ENCODE measurements at places on chromosomes 4 and X.

DNA sequence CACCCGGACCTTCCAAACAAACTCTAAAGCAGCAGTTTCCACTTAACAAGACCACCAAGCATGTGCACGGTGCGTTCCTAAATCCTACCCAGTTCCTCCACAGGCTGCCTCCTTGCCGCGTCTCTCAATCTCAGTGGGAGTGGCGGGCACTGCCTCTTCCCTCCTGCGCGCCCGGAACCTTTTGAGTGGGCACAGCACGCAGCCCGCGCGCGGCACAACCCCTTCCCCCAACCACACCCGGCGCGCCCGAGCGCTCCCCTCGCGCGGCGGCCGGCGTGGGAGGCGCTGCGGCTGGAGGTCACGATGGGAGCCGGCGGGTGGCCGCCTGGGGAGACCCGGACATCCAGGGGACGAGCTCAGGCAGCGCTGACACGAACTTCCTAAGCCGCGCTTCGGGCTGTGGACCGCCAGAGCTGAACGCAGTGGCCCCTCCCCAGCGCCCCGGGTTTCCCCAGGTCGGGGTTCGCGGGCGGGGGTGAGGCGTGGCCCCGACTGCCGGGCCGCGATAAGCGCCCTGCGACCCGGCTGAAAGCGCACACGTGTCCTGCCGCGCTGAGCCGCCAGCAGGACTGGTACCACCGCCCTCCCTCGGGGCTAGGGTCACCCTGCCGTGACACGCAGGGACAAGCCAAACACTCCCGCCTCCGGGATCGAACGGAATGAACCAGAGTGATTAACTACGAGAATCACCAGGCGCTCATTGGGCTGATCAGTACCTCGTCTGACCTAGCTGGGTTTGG is at the start of gene ABCG2:
ABCG2 (minus strand) TSS at position 151 of the 740 bp plus-strand sequence. CDS start 18,644 bp downstream, outside the sequence.
- no peak for DNase-seq

DNA sequence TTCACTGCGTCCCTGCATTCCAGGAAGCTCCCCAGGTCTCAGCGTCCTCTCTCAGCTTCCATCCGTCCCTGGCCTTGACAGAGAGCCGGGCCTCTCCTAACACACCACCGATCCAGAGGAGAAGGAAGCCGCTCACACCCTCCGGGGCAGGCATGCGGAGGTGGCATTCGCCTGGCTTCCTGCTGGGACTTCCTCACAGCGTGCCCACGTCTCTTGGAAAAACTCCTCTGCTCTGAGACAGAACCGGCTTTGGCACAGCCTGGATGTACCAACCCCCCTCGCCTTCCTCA is 3.2 kb downstream of the CTAG2 start:
- no peak for DNase-seq

DNA sequence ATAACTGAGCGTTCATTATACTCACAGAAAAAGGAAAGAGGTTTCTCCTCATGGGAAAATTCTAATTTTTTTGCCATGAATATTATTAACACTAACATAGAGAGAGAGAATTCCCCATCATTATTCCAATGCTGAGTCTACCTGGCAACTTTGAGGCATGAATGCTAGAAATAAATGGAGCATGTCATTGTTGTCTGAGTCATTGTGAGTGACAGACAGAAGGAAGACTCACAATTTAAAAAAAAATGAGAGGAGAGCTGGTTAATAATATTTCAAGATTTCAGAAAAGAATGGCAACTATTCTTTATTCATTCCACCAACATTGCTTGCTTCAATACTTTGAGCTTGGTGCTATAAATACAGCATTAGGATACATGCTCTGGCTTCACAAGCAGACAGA is 170.4 kb upstream of the HS3ST1 start:
- no peak for DNase-seq

- DNase-seq = no peak
Observed at GRCh38 chr4:185036842-185037241, 18.6 kb downstream of the HELT start.

- no peak for DNase-seq
Observed at GRCh38 chr4:45580334-45580733, 543.5 kb downstream of the GABRG1 start.

- no peak for DNase-seq
Observed at GRCh38 chr4:188727746-188728145, 588.5 kb downstream of the TRIML1 start.

DNA sequence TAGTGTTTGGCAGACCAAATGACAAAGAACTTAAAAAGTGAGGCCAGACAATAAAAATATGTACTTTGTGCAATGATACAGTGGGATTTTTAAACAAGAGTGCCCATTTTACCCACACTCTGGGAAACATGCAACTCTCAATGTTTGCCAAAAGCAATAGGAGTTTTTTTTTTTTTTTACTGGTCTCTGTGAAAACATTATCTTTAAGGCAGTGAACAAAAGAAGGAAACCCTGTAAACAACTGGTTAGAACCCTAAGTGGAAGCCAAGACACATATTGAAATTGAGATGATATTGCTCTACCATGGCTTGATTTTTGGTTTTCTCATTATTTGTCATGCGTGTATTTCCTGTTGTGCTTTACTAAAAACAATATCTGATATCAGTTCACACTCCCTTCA is 67.2 kb upstream of the PPP3CA start:
- DNase-seq = no peak

DNA sequence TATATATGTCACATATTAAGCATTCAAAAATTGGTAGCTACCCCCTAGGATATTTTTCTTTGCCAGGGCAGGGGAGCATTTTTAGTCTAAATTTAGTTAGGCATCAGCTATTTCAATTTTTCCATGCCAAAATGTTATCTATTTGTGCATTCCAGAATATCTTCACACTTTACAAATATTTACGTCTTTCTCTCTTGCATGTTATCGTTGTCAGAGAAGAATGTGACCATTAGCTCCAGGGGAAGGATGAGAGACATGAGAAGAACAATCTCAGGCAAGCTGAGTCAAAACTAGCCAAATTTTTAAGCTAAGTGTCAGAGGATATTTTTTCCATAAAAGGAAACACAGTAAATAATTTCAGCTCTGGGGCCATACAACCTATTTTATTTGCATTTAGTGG is 885.0 kb upstream of the EPHA5 start:
- DNase-seq = no peak

DNA sequence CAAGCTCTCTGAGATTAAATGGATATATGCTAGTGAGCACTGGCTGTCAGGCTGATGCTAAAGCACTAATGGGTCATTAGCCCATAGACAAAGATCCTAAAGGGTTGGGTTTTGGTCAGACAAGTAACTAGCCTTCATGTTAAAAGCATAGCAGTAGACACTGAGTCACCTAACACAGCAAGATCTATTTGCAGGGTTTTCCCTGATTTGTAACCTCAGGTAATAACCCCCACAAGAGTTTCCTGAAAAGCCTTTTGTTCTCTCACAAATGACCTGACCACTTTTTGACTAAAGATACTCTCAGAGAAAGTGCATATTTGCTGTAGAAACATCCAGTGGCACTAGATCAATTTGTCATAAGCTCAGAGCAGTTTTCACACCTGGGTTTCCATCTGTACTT is 251.1 kb upstream of the TEX13A start:
- DNase-seq = no peak

DNA sequence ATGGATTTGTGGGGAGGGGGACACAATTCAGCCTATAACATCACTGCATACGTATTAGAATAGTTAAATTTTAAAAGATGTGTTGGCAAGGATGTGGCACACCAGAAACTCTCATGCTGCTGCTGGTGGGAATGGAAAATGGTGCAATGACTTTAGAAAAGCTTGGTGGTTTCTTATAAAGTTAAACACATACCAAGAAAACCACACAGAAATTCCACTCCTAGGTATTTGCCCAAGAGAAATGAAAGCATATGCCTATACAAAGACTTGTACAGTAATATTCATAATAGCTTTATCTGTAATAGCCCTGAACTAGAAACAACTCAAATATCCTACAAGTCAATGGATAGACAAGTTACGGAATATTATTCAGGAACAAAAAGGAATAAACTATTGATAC is 71.3 kb upstream of the PDHA1 start:
- DNase-seq = no peak

DNA sequence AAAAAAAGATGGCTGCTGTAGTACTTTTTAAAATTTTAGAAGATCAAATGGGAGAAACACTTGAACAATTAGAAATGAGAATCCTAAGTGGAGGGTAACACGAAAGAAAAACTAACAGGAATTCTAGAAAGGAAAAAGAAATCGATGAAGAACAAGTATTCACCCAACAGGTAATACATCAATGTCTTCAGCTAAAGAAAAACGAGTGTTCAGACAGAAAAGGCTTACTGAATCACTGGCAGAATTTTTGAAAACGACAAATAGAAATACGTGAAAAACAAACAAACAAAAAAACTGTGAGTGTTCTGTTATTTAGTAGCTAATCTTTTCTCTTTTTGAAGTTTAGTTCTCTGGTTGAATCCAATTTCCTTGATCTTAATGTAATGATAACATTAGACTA is 1.8 kb downstream of the MAD2L1 start:
- DNase-seq = no peak

DNA sequence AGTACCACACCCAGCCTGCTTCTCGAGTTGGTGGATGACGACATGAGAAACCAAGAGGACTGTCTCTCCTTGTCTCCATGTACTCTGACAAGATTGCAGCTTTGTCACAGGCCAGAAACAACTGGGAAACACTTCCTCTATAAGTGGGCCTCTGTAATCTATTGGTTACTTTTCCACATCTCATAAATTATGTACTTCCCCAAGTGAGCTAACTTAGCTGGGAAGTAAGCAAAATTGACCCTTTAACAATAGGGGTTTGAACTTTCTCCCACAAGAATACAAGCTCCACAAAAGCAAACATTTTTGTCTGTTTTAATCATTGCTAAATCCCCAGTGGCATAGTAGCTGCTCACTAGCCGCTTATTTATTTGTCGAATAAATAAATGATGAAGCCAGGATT is 14.1 kb upstream of the USO1 start:
- no peak for DNase-seq

DNA sequence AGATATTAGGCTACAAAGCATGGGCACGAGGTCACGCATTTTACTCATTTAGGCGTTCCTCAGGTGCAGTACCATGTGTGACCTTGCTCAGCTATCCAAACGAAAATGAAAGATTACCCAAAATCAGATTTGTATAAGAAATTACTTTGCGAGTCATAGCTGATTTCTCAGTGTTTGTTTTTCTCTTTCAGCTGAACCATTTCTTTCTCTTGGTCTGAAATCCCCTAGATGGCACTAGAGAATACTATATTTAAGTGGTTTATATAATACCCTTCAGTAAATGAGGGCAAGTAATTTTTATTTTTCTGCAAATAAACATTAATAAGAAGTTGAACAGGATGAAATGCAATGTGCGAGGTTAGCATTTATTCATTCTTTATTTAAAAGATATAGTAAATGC is 496.6 kb downstream of the STIM2 start:
- DNase-seq = peak; percentile 11

DNA sequence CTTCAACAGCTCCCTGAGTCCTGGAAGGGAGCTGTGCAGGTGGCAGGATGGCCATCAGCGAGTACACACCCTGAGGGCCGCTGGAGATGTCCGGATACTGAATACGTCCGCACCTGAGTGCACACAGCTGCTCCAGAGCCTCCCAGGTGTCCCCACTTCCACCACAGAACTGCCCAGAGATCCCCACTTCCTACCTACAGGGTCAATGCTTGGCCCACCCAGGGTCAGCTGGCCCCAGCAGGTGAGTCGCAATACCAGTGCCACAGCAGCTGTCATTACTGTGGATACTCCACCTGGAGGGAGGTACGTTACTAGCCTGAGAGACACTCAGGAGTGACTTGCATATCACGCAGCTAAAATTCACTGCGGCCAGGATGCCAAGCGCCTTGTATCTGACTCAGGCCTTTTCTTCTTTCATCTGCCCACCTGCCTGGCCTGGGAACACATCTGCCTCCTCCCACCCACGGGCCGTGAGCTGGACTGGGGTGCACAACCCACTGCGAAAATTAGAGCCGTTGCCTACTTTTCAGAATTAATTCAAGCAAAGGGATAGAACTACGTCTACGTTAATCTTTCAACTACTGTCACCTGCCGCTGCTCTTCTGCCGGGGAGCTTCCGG is 9.4 kb downstream of the C4orf50 start:
- DNase-seq = no peak

GRCh38 chr4:56927196-56927595 is 19.5 kb downstream of the REST start:
- no peak for DNase-seq
